ENCODE measurements at places on chromosomes 1 and 21.

GRCh38 chr1:100703716-100704115 is 15.8 kb upstream of the VCAM1 start:
- DNase-seq, result no peak

DNA sequence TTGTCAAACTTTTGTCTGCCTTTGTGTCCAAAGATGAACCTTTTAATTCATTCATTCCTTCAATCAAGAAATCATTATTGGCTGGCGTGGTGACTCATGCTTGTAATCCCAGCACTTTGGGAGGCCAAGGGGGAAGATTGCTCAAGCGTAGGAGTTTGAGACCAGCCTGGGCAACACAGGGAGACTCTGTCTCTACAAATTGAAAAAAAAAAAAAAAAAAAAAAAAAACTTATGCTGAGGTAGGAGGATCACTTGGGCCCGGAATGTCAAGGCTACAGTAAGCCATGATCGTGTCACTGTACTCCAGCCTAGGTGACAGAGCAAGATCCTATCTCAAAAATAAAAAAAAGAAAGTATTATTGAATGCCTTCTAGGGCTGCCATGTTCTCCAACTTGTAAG is 51.3 kb upstream of the CXADR start:
- no peak for DNase-seq

GRCh38 chr1:110874324-110875215 is 1.6 kb downstream of the CD53 start:
- DNase-seq, result no peak

- no peak for DNase-seq
Measured at GRCh38 chr1:37748565-37748964, 16.4 kb downstream of the EPHA10 start.

- DNase-seq, result no peak
Measured at GRCh38 chr1:240295811-240296210, 204.1 kb downstream of the FMN2 start.

DNA sequence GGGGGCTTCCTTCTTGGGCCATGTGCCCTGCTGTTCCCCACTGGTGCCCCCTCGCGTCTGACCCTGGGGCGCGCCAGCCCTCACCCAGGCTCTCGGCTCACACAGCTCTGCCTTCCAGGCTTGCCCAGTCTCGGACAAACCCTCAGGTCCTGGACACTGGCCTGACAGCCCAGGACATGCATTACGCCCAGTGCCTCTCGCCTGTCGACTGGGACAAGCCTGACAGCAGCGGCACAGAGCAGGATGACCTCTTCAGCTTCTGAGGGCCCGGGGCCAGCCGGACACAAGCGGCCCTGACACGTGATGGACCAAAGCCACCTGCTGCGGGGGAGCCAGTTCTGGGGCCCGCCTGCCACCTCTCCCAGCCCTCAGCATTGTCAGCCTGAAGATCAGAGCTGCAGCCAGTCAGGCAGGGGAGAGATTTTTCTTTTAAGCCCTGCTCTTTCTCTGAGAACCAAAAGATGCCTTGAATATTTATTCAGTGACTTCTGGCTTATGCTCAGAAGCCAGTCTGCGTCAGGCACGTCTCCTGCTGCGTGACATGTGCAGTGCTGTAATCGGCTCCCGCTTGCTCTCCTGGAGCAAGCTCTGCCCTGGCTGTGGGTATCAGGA is 23.4 kb downstream of the LDLRAP1 start:
- DNase-seq, result peak; percentile 85

- DNase-seq, result no peak
Measured at GRCh38 chr1:175195798-175196197, 3.2 kb upstream of the KIAA0040 start.

DNA sequence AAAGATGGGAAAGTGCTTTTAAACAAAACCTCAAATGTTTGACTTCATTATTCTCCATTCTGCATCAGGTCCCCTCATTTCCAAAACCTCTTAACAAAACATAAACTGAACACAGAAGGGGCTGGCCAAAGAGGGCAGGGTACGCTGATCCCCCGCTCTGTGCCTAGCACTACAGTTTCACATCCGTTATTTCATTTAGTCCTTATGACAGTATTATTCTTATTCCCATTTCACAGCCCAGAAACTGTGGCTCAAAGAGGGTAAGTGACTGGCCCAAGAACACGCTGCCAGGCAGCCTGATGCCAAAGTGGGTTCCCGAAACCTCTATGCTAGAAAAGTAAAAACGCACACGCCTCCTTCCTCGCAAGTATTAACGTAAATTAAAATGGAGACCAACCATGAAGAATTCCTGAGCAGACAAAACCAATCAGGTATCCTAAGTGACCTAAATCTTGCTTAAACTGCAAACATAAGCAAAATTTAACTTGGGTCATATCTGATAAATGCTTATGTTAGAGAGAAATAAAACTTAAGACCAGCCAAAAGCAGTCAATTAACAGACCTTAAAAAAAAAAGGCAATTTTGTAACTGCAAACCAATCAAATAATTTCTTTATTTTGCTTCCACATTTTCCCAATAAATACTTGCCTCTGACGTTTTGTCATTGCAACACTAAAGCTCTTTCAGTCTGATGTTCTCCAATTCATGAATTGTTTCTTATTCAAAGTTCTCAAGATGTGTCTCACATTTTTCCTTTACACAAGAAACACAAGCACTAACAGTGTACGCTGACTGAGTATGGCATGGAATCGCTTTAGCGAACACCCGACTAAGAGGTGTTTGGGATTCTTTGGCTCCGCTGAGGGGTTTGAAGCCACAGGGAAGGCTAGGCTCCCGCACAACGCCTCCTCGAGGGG is 653 bp downstream of the CASP9 start:
- no peak for DNase-seq

- peak; percentile 23 for DNase-seq
Measured at GRCh38 chr1:186304982-186305949, 69.8 kb downstream of the TPR start.

DNA sequence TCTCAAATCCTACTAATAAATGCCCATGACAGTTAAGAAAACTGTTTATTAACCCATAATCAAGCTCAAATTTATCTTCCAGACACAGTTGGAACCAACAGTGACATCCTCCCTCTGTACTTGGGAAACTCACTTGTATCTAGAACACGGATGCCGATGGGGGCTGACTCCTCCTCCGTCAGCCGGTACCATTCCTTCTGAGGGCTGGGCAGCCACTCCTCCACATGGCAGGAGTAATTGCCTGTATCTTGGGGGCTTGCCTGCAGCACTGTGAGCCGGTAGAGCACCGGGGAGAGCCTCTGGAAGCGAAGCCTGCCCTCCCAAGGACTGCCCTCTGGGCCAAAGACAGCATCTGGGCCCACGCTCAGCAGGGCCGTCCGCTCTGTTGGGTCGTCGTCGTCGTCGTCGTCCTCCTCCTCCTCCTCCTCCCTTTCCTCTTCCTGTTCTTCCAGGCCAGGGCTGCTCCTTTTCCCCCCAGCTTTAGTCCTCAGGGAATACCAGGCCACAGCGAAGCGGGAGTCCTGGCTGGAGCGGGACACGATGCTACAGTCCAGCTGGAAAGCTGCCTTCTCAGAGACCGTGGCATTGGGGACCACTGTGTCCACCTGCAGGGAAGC is 8.5 kb upstream of the CD58 start:
- no peak for DNase-seq

DNA sequence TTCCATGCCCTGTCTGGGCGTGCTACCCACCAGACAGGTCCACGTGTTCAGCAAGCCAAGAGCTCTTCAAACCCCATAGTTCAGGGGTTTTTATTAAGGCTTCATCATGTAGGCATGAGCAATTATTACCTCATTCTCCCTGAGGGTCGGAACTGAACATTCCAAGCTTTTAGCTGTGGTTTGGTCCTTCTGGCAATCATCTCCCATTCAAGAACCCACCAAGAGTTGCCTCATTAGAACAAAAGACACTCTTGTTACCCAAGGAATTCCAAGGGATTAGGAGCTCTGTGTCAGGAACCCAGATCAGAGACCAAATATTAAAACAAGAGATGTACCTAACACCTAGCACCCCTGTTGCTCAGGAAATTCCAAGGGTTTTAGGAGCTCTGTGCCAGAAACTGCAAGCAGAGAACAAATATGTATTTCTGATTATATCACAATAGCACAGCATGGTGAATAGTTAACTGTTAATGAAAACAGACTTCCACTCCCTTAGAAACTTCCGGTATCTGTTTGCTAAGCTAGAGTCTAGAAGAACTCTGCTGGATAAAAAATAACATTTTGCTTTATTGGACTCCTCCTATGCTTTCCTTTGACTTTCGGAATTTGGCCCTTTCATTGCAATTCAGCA is 201.2 kb upstream of the L1TD1 start:
- DNase-seq, result peak; percentile 86

- DNase-seq, result peak; percentile 71
Measured at GRCh38 chr1:206117151-206117948, at the start of gene AVPR1B. AVPR1B (minus strand) TSS chr1:206117388; CDS start chr1:206116890, 498 bp downstream.

DNA sequence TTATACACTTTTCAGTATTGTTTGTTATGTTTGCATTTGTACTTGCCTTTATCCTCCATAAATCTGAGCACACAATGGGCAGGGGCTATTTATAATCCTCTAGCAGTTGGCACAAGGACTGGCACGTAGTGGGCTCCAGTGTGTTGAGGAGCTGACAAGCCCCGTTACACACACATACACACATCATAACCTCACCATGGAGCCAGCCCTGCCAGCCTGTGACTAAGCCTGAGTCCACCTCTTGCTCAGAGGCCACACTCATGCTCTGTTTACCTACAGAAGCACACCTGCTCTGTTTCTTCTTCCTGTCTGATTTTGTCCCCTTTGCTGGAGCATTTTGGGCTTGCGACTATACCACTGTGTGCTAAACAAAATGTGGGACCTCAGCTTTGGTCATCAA is 64.5 kb upstream of the SPATA6 start:
- no peak for DNase-seq

DNA sequence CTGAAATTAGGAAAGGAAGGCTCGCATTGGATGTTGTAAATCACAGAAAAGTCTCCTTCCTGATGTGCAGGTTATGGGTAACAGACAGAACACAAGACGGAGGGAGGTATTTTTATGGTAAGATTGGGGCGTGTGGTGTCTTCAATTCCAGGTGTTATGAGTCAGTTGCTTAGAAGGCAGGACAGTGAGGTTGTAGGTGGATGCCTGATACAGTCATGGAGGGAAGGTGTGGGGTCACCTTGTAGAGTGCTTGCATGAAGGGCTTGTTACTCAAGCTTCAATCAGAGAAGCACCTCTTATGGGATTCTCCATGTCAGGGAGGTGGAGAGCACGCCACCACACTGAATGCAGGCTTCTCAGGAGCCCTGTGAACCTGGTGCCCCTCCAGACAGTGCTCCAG is 63.1 kb downstream of the C1orf21 start:
- no peak for DNase-seq

- DNase-seq, result peak; percentile 38
Measured at GRCh38 chr1:247551721-247552120, 2.8 kb downstream of the GCSAML start.

GRCh38 chr21:41545500-41546359 is 37.8 kb upstream of the TMPRSS2 start:
- DNase-seq, result no peak

- no peak for DNase-seq
Measured at GRCh38 chr1:222329493-222330045, 218.3 kb downstream of the HHIPL2 start.

DNA sequence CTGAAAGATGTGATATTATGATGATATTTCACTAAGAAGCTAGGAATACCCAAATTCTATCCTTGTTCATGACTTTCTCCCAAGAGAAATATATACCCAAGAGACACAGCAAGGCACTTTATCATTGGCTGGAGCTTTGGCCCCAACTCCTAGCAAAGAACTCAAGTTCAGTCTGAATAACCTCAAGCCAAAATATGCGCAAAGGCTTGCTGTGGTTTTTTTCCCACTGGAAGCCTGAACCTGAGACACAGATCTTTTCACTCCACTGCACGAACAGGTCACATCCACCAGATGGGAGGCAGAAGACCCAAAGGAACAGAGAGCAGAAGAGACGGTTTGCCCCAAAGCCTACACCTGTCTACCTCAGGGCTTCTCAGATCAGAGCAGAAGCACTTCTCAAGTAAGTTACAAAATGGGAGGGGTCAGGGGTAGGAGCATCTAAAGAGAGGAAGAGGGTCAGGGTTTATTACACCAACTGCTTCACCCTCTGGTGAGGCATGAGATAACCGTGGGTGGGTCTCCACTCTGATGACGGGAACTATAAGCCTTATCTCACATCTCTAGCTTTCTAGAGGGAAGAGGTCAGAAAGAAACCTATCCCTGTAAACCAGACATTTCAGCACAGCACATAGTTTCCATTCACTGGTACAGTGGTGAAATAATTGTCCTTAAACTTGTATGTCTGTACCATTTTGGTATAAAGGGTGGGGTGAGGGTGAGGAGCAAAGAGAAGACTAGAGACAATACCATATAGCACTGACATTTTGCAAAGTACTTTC is 17.1 kb upstream of the CDC42BPA start:
- no peak for DNase-seq

GRCh38 chr1:207333009-207333600 is 11.6 kb downstream of the CD55 start:
- no peak for DNase-seq

GRCh38 chr1:22749919-22750684 is 39.5 kb downstream of the EPHB2 start:
- peak; percentile 94 for DNase-seq

- peak; percentile 23 for DNase-seq
Measured at GRCh38 chr1:229879746-229880145, 187.3 kb upstream of the GALNT2 start.

DNA sequence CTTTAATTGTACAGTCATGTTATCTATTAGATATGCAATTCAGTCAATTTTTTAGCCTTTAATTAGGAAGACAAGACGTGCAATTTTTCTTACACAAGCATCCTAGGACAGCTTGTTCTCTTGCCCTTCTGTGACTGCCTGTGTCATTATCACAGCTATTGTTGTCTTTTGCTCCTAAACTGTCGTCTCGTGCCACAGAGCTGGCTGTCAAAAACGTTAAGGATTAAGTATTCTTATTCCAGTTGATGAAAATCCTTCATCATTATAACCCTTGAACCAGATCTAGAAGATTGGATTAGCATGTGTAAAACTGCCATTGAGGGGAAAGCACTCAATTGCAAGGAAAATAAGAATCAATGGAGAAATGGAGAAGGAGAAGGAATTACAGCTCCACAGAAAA is 43.8 kb upstream of the AIM2 start:
- DNase-seq, result no peak

GRCh38 chr21:15560383-15561056 is 169.3 kb upstream of the USP25 start:
- peak; percentile 47 for DNase-seq

- DNase-seq, result peak; percentile 90
Measured at GRCh38 chr1:173420330-173420806, 56.8 kb upstream of the PRDX6 start.

GRCh38 chr1:15204931-15205330 is 42.1 kb upstream of the FHAD1 start:
- DNase-seq, result no peak

DNA sequence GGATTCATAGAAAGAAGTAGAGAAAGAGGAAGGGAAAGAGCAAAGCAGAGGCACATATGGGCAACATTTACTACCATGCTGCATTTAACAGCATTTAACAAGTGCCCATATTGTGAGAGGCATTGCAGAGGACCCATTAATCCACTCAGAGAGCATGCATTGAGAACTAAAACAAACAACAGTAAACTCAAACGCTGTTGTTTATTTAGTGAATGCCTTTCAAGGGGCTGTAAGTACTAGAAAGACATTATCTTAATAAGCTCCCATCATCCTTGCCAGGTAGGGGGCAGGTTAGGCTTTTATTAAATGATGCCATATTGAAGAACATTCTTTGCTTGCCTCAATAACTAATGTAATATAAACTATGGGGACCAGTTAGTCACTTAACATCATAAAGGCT is 254.3 kb upstream of the DAB1 start:
- DNase-seq, result no peak

Data from astrocyte of the hippocampus (primary cell).